ENCODE measurements at places on chromosomes 1 and 21.

DNA sequence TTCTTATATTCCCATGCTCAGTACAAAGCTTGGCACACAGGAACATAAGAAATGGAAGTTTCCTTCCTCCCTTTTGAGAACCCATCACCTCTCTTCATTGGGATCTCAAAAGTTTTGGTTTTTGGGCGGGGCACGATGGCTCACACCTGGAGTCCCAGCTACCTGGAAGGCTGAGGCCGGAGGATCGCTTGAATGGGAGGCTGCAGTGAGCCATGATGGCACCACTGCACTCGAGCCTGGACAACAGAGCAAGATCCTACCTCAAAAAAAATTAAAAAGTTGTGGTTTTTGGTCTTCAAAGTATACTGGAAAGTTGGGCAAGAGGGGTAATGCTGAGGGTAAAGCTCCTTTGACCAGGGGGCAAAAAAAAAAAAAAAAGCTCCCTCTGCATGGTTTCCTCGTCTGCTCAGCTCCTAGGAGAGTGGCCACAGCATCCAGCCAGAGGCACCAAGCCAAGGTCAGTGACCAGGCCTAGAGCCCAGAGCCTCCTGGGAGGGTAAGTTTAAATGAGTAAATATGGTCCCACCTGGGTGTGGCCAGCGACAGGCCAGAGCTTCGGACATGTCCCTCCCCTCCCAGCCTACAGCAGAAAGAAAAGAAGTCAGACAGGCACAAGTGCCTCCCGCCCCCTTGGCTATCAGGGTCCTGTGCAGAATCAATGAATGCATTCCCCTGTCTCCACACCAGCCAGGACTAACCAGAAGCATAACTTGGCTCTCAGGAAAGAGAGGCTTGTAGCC, 5.0 kb downstream of the MEF2D start:
- DNase-seq = no peak

- DNase-seq = no peak
Observed at GRCh38 chr1:230407351-230407750, 18.8 kb downstream of the PGBD5 start.

GRCh38 chr1:198391393-198392020, 149.0 kb downstream of the ATP6V1G3 start:
- DNase-seq = no peak

- peak; percentile 91 for DNase-seq
Observed at GRCh38 chr1:39890273-39890672, 7.0 kb upstream of the TRIT1 start.
